ENCODE measurements at places on chromosomes 16 and 17.

DNA sequence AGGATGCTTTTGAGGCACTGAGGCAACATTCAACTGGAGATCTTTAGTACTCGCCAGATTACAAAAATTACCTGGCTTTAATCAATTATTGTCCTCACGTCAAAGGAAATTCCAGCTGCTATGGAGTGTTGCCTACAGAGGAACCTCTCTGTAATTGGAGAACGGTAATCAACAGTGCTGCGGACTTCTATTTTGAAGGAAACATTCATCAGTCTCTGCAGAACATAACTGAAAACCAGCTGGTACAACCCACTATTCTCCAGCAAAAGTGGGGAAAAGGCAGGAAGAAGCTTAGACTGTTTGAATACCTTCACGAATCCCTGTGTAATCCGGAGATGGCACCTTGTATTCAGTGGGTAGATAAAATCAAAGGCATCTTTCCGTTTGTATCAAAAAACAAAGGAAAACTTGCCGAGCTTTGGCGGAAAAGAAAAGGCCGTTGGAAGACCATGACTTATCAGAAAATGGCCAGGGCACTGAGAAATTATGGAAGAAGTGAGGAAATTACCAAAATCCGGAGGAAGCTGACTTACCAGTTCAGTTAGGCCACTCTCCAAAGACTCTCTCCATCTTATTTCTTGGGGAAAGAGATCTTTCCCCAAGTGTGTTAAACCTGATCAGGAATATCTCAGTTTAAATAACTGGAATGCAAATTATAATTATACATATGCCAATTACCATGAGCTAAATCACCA is 3.0 kb downstream of the SLC35G3 start:
- DNase-seq, result no peak

- DNase-seq, result no peak
These were observed 2.0 kb downstream of the SIAH1 start for GRCh38 chr16:48383009-48383876.

- no peak for DNase-seq
These were observed 14.3 kb upstream of the RNPS1 start for GRCh38 chr16:2282262-2282661.

GRCh38 chr16:61575617-61576016 is 460.6 kb downstream of the CDH8 start:
- no peak for DNase-seq

- no peak for DNase-seq
These were observed 75.1 kb downstream of the MSI2 start for GRCh38 chr17:57331423-57331822.

Data from CD4-positive, alpha-beta memory T cell (primary cell).